Femur (tissue), 1 donor: ENCODE measurements at places on chromosomes 7 and 10.

DNA sequence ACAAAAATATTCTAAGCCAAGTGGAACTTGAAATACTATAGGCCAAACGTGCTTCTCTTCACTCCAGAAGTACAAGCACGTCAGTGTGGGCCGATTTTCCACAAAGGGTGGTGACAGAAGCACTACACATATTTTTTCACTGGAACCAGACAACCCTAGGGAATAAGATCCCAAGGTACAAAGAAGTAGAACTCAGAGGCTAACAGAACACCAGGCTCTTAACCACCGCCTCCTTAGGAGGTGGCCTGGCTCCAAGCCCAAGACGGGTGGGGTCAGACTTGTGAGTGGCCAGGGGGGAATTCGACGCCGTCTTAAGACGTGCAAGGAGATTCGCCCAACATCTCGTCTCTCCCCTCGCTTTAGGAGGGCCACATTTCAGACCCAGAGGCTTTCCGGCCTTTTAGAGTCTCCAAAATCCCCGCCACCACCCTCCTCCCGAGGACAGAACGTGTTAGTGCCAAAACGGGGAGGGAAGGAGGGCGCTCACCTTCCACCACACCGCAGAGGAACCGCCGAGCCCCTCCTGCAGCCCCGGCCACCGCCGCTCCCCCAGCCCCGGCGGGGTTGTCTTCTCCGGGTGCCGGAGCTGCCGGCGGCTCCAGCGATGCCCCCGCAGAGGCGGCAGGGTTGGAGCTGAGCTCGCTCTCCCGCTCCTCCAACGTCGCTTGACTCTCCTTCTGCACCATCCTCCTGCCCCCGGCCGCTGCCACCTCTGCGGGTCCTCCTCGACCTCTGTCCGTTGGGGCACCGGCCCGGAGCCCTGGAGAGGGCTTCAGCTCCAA, 716 bp downstream of the OGA start:
- DNase-seq: peak; percentile 93

- DNase-seq: no peak
Measured at GRCh38 chr7:98626460-98627412, 9.7 kb downstream of the NPTX2 start.

DNA sequence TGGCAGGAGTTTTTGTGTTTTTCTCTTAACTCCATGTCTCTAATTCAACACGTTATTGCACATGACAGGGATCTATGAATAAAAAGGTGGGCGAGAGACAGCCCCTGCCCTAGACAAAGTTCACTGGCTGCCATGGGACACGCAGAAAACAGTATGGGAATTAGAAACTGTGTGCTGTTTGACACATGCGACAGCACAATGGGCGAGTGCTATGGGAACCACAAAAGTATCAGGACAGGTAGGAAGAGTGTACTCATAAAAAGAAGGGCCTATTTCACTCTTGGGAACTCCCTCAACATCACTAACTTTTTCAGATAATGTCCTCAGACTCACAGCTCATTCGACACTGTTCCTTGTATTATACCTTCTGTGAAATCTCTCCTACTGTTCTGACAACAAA, 45.7 kb downstream of the MINDY3 start:
- DNase-seq: no peak

DNA sequence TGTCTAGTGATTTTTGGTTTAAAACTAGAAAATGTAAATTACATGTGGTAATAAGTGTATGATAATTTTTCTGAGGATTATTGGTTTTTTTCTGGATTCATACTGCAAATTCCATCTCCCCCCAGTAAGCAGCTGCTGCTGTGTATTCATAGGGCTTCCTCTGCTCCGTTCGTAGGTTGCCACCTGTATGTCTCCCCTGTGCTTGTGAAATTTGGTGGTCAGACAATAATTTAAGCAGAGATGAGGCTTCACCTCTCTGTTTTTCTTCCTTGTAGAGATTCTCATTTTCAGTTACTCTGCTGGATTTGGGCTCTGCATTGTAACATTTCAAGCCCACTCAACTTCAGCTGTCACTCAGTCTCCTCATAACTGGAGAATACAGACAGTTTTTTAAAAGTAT, 50.9 kb downstream of the FOXI2 start:
- DNase-seq: no peak

DNA sequence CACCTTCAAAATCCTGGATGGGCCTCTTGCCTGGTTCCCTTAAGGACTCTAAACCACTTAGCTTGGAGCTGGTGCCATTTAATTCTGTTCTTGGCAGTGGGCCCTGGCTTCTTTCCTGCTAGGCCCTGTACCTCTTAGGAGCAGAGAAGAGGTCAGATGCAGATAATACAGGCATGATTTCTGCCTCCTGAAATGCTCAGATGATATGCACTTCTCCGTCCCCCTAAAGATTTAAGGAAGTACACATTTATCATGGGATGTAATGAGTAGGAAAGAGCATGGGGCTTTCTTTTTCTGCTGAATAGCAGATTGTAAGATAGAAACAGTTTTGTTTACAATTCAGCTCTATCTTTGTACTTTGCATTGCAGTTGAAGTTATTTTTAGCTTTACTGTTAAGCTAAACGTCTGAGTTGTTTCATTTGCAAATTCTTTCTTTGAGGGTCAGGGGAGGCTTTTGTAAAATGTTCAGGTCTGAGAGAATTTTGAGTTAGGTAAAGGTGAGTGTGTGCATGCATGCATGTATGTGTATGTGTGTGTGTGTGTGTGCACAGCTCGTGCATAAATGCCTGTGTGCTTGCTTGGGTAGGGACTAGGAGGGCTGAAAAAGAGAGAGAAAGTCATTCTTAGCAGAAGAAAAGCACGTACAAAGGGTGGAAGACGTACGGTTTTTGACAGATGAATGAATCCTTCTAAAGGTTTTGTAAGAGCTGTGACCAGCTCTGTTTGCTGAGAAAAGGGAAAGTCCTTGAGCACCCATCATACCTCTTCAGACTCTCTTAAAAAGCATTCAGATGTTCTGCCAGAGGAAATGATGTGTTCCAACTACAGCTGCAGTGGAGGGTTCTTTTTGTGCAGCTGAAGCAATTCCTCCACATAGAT, 364.2 kb downstream of the AUTS2 start:
- DNase-seq: peak; percentile 40

GRCh38 chr10:119536508-119537025, 6.0 kb downstream of the RGS10 start:
- no peak for DNase-seq

GRCh38 chr7:148727501-148728278, 29.0 kb downstream of the CUL1 start:
- no peak for DNase-seq

- DNase-seq: no peak
Measured at GRCh38 chr10:60123668-60124067, 217.3 kb upstream of the CCDC6 start.

DNA sequence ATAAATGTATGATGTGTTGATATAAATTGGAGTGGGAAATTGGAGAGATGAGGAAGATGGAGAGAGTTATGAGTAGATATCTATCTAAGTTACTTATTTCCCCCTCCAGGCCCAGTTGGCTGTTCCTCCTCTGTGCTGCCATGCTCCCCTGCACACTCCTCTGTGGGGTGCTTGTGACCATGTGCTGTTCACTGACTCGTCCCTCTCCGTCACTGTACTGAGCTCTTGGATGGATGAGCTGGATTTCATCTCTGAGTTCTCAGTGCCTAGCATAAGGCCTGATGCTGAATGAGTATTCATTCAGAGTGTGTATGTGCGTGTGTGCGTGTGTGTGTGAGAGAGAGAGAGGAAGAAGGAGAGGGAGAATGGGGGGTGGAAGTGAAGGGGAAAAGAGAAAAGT, 14.5 kb downstream of the OR9A2 start:
- no peak for DNase-seq

- no peak for DNase-seq
Measured at GRCh38 chr10:44716470-44717015, 194.6 kb upstream of the TMEM72 start.

GRCh38 chr7:127792528-127793342, 140.7 kb downstream of the SND1 start:
- DNase-seq: no peak

GRCh38 chr10:99720387-99720786, 11.5 kb downstream of the COX15 start:
- no peak for DNase-seq
